ENCODE measurements at places on chromosomes 12 and 14. TPM values are rescaled to one million over a fixed set of nuclear protein-coding genes. Genes with fewer than 3 reads are reported as not detected.

AQP5 gene
- total RNA-seq: not detected

KLRC2 gene
- total RNA-seq: not detected

KLRB1 gene
- 1.5 TPM for total RNA-seq

MMP14 gene
- total RNA-seq: 161 TPM

RNASE7 gene
- not detected for total RNA-seq

ADGRD1 gene
- 2.6 TPM for total RNA-seq

DNA sequence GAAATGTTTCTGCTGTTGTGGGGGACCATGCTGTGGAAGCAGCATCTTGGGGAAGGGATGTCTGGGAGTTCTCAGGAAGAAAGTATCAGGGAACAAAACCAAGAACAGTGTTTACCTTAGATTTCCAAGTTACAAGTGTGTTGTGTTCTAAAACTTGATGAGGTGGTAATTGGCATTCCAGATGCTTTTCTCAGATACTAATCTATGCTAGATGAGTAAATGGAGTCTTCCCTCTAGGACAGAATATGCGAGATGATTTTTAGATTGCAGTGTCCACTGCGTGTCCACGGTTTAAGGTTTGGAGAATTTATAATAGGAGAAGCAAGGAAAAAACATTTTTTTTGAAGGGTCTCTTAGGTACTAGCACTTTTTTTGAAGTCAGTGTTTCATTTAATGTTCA, 436.5 kb downstream of the PCNX1 start:
- DNase-seq: no peak

- DNase-seq: no peak
Observed at GRCh38 chr12:96419576-96420276, 19.5 kb upstream of the CDK17 start.

- peak; percentile 58 for DNase-seq
Observed at GRCh38 chr12:100668945-100669536, 95.6 kb downstream of the GAS2L3 start.

- DNase-seq: peak; percentile 69
Observed at GRCh38 chr14:81454572-81455218, 54.6 kb upstream of the STON2 start.

DNA sequence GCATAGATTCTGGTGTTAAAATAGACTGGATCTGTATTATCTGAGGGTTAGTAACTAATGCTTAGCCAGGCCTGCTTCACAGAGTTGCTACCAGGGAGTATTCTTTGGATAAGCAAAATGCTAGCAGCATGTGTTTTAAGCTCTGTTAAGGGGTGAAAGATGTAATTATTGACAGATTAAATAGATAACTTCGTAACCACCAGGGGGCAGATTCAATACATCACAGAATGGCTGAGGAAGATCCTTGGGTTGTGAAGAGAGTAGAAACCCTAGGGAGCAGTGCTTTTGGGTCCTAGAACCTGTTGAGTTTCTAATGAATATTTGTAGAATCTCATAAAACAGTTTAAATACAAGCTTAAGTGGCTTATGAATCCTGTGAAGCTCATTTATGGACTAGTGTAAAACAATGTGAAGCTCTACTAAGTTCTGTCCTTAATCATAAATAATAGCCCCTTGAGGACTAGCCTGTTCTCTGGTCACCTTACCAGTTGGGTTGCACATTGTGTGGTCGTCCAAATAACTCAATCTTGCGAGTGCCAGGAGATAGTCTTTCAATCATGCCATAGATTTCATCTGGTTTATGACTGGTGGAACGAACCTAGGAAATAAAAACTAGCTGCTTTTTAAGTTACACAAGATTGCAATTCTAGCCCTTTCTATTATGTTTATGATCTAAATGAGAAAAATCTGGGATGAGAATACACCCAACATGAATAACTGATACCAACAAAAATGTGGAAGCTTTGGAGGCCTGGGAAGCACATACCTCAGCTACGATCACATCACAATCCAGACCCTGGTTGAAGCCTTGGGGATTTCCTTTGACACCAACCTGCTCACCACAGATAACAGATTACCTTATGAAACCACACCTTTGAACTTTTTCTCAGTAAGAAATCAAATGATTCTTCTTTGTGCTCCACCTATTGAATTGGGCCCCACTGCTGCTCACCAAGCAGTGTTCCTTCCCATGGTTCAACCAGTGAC, 12.3 kb downstream of the METTL3 start:
- DNase-seq: no peak

GRCh38 chr14:60744566-60744965, 10.0 kb downstream of the MNAT1 start:
- no peak for DNase-seq

GRCh38 chr12:48013287-48013686, 9.0 kb upstream of the COL2A1 start:
- DNase-seq: no peak

DNA sequence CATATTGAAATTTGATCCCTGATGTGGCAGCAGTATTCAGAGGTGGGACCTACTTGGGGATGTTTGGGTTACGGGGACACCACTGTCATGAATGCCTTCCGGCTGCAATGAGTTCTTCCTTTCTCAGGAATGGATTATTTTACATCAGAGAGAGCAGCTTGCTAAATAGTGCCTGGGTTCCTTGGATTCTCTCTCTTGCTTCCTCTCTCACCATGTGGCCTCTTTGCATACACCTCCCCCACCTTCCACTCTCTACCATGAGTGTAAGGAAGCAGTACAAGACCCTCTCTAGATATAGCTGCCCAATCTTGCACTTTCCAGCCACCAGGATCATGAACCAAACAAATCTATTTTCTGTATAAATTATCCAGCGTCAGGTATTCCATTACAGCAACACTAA, 15.4 kb upstream of the SCAF11 start:
- no peak for DNase-seq

DNA sequence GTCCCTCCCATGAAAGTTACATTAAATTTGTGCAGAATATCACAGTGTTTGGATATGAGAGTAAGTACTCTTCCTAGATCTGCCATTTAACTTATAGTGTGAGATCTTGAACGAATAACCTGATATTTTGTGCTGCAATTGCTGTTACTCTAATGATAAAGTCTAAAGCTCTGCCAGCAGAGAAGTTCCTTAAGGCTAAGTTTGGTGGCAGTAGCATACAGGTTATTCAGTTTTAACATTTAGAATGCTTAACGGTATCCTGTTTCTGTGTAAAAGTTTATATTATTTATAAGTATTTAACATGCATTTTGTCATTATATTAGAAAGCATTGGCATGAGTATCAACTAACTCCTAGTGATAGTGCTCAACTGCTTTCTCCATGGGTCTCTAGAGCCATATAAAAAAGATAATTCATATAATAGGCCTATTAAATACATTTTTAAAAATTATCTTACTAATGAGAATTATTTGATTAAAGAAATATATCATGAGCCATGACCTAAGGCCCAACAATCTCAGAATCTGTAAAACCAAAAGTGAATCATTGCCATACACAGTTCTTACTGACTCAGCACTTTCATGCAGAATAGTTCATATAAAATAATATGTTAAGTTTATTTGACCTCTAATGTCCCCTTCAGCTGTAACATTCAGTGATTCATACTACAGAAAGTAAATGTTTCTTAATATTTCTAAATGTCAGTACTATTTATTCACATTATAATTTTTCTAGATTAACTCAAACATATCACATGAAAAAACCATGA, 1058.6 kb downstream of the TRHDE start:
- no peak for DNase-seq

DNA sequence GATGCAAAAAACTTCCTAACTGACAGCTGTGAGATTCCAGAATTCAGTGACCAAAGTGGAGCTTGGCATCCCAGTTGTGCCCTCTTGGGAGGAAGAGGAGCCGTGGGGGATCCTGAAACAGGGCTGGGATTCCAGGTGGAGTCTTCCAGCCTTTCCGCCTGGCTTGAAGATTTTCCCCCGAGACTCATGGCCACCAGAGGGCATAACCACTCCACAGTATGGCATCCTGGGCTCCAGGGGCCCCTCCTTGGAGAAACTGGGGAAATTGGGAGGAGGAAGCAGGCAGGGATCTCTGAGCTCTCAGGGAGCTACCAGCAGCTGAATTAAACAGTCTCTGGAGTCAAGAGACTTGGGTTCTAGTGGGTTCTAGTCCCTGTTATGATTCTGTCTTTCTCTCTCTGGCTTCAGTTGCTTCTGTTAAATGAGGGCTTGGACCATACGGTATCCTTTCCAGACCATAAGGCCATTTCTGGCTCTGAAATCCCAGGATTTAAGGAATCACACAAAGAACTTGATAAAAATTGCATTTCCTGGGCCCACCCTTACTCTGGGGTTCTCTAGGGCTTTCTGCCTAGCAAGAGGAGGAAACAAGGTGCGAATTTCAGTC, 2.6 kb upstream of the TAMALIN start:
- no peak for DNase-seq

GRCh38 chr12:44525806-44526654, 350.1 kb downstream of the NELL2 start:
- DNase-seq: no peak
